IPS DF 6.9 (cell line): ENCODE measurements at places on chromosomes 6 and 20.
A peak's percentile ranks its signal among the peaks of the same experiment; 100 is the strongest.

DNA sequence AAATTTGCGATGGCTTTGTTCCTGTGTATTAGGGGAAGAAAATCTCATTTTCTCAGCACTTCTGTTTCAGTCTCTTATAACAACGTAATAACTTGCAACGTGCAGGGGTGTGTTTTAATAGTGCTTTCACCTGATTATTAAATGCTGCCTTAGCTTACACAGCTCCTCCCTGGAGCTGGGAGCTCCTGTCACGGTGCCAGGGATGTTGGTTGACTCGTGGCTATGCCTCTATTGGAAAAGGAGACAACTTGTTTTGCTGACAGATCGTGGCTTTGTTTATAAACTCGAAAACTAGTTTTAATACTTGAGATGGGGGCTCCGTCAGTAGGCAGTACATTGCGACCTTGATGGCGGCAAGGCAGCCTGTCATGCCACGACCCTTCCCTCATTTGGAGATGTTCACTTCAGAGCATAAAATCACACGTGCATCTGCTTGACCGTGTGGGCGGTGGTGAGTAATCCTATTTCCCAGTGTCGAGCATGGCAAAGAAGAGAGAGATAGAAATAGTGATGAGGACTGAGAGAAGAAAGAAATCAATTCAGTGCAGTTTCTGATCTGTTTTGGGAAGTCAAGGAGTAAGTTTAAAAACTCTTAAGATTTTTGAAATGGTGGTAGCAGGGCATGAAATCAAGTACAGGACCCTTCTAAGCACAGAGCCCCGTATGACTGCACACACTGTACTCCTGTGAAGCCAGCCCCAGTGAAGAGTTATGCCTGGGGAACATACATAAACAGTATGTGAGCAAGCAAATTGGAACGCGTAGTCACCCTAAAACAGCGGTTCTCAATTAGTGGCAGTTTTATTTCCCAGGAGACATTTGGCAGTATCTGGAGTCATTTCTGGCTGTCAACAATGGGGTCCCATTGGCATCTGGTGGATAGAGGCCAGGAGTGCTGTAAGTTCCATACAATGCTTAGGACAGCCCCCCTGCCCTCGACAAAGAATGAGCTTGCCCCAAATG, 147.2 kb downstream of the DOK5 start:
- no peak overlapping the region for H3K4me3 ChIP-seq
- DNase-seq = no peak
- no peak overlapping the region for H3K27ac ChIP-seq
- no peaks in the 10 kb centered on the region for H3K36me3 ChIP-seq
- H3K4me1 ChIP-seq = peaks cover 1% of the 10 kb centered on the region; the same call in 1 of the 2 replicates
- no peaks in the 10 kb centered on the region for H3K27me3 ChIP-seq

- H3K27me3 ChIP-seq = no peaks in the 10 kb centered on the region
- no peaks in the 10 kb centered on the region for H3K4me1 ChIP-seq
- no peak for DNase-seq
- H3K27ac ChIP-seq = no peak overlapping the region
Observed at GRCh38 chr20:10076126-10077080, 41.6 kb downstream of the ANKEF1 start.

- DNase-seq = no peak
- no peaks in the 10 kb centered on the region for H3K36me3 ChIP-seq
- H3K4me1 ChIP-seq = no peaks in the 10 kb centered on the region
- no peaks in the 10 kb centered on the region for H3K27me3 ChIP-seq
- H3K4me3 ChIP-seq = no peak overlapping the region
Observed at GRCh38 chr6:87753131-87753685, 51.2 kb upstream of the AKIRIN2 start.

- DNase-seq = no peak
- peaks cover 4% of the 10 kb centered on the region; the same call in 1 of the 2 replicates for H3K36me3 ChIP-seq
- H3K4me1 ChIP-seq = peaks cover 4% of the 10 kb centered on the region; the same call in 1 of the 2 replicates
- H3K4me3 ChIP-seq = no peak overlapping the region
Observed at GRCh38 chr20:45835825-45836224, 2.2 kb downstream of the SNX21 start.

GRCh38 chr6:63391203-63391970, 71.6 kb upstream of the LGSN start:
- no peak overlapping the region for H3K27ac ChIP-seq
- H3K4me3 ChIP-seq = no peak overlapping the region
- no peaks in the 10 kb centered on the region for H3K27me3 ChIP-seq
- H3K4me1 ChIP-seq = no peaks in the 10 kb centered on the region
- no peak for DNase-seq

DNA sequence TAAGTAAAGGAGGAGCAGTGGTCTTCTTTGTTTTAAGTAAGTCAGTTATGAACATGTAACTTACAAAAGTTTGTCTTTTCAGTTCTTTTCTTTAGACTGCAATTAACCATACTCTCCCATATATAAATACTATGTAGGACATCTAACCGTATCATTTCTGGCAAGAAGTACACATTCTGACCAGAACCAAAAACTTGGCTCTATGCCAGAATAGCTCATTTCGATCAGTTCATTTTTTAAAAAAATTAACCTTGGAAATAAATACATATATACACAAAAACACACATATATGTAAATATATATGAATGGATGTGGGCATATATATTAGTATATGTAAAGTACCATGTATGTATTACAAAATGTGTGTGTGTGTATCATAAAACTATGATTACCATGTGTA, 145.0 kb downstream of the PHACTR1 start:
- DNase-seq = no peak
- no peaks in the 10 kb centered on the region for H3K27me3 ChIP-seq
- H3K4me1 ChIP-seq = no peaks in the 10 kb centered on the region
- H3K27ac ChIP-seq = no peak overlapping the region
- H3K4me3 ChIP-seq = no peak overlapping the region

DNA sequence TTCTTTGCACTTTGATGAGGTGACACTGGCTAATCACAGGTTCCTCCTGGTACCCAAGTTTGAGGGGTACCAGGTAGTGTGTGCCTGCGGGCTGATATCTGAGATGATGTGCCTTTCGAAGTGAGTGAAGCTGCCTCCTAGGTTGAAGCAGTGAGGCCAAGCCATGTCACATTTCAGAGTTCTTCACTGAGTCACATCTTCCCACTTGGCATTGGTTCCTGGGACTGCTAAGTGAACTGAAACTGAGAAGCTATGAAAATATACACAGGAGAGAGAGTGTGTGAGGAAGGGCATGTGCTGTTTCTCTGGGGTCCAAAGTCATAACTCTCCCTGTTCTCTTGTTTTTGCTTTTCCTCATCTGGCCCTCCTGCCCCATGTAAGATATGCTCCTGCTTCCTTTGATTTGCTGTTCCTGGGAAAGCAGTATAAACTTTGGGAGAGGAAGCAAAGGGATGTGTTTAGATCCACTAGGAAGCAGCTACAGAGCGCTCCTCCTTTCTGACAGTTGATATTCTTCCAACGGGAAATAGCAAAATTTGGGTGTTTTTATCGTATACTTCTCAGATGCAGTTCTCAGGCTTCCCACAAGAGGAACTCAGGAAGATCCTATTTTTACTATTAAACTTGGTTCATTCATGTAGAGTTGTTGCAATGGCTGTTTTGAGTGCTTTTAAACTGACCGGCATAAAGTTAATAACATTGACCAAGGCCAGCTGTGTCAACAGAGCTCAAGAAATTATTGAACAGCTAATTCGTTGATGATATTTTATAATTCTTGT, 153.7 kb downstream of the MOXD1 start:
- no peaks in the 10 kb centered on the region for H3K36me3 ChIP-seq
- no peaks in the 10 kb centered on the region for H3K4me1 ChIP-seq
- H3K27me3 ChIP-seq = no peaks in the 10 kb centered on the region
- no peak overlapping the region for H3K27ac ChIP-seq
- no peak overlapping the region for H3K4me3 ChIP-seq
- DNase-seq = no peak

DNA sequence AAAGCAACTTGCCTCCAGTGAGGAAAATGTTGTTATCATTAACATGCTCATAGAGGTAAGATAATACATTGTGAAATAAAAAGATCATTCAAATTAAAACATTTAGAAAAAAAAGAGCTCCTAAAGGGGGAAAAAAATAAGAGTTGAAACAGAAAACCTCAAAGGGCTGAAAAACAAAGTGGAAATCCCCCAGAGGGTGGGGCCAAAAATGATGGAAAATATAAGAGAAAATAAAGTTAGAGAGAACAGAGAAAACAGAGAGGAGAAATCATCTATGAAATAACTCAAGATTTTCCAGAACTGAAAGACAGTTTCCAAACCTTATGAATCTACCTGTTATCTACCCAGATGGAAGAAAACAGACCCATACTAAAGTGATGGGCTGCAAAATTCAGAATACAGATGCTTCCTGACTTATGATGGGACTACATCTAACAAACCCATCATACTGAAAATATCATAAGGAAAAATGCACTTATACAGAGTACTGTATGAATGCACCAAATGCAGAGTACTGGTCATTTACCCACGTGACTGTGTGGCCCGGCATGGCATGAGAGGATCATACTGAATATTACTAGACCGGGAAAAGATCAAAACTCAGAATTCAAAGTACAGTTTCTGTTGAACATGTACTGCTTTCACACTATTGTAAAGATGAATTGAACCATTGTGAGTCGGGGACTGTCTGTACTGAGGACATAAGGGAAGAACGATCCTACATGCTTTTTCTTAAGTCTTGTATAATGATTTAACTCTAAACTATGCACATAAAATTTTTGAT, 4.0 kb downstream of the ZBTB24 start:
- H3K4me3 ChIP-seq = no peak overlapping the region
- no peak for DNase-seq
- H3K27ac ChIP-seq = no peak overlapping the region
- peaks cover 6% of the 10 kb centered on the region for H3K36me3 ChIP-seq
- H3K27me3 ChIP-seq = no peaks in the 10 kb centered on the region

DNA sequence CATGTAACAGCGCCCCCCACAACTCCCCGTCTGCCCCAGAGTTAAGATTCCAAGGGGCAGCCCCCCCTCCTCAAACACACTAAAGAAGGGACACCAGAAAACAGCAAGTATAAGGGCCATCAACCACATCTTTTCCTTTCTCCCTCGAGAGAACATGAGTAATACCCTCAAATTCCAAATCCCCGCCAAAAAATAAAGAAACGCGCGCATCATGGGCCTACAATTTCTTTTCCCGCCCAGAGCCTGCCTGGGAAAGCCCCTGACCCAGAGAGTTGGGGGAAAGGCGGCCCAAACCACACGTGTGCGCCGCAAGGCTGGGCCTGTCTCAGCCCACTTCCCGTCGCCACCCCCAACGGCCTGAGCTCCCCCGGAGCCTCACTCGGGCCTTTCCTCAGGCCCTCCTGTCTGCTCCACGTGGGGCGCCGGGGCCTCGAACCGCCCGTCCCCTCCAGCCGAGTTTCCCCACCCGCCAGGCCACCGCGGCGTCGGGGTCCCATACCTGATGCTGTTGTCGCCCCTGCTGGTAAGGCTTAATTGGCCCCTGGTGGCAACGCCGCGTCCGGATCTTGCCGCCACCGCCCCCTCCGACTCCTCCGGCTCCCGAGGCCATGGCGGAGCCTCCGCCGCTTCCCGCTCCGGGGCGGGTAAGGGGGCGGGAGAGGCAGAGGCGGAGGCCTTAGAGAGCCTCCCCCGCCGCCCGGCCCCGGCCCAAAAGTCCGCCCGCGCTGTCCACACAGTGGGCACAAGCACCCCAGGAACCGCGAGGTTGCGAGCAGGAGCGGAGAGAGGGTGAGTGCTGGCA, 746 bp downstream of the NUP153 start:
- peak overlapping the region; percentile 78 for H3K4me3 ChIP-seq
- H3K36me3 ChIP-seq = no peaks in the 10 kb centered on the region
- no peaks in the 10 kb centered on the region; the same call in 1 of the 2 replicates for H3K4me1 ChIP-seq
- H3K27ac ChIP-seq = no peak overlapping the region

GRCh38 chr6:11702500-11703130, 76.0 kb downstream of the ADTRP start:
- no peaks in the 10 kb centered on the region for H3K27me3 ChIP-seq
- no peak overlapping the region for H3K27ac ChIP-seq
- no peaks in the 10 kb centered on the region for H3K4me1 ChIP-seq
- DNase-seq = no peak
- H3K36me3 ChIP-seq = no peaks in the 10 kb centered on the region
- no peak overlapping the region for H3K4me3 ChIP-seq

DNA sequence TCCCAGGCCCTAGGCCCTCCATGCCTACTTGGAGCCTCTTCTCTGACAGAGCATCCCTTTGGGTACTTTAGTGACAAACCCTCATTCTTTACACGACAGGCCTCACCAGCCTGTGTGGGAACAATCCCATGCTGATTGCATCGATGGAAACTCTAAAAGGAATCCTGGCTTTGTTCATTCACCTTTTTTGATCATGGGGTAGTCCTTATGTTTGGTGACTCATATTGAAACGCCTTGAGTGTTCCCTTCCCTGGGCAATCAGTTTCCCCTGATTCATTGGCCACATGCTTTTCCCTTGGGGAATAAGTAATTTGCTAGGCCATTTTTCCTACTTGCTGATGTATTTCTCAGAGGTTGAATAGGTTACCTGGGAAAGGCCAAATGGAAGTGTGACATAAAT, 14.7 kb upstream of the TNFAIP3 start:
- no peaks in the 10 kb centered on the region for H3K36me3 ChIP-seq
- no peak for DNase-seq
- no peak overlapping the region for H3K4me3 ChIP-seq
- no peaks in the 10 kb centered on the region for H3K27me3 ChIP-seq
- H3K27ac ChIP-seq = no peak overlapping the region

GRCh38 chr20:23241416-23241815, 109.2 kb upstream of the NXT1 start:
- no peak for DNase-seq
- H3K36me3 ChIP-seq = no peaks in the 10 kb centered on the region
- no peaks in the 10 kb centered on the region for H3K4me1 ChIP-seq
- no peak overlapping the region for H3K27ac ChIP-seq
- H3K27me3 ChIP-seq = no peaks in the 10 kb centered on the region

DNA sequence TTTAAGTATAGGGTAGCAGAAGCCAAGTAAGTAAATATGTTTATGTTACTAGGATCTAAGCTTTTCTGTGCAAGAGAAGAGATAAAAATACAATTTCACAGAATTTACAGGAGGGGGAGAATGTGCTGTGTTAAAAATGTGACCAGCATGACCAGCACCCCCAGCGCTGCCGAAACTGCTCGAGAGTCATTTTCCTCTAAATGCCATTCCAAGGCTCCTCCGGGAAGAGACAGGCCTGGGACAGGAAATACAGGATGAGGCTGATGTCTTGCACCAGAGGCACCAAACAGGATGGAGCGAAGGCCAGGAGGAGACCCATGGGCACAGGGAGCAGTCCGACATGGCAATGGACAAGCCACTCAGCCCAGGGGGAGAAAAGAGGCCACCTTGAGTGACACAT, 21.1 kb downstream of the TAF4 start:
- no peak for DNase-seq
- no peak overlapping the region for H3K4me3 ChIP-seq
- H3K27me3 ChIP-seq = no peaks in the 10 kb centered on the region
- no peak overlapping the region for H3K27ac ChIP-seq

- no peaks in the 10 kb centered on the region for H3K36me3 ChIP-seq
- no peak overlapping the region for H3K27ac ChIP-seq
- no peak overlapping the region for H3K4me3 ChIP-seq
- DNase-seq = no peak
Observed at GRCh38 chr6:162220876-162221275, 506.7 kb downstream of the PRKN start.

- no peak overlapping the region for H3K4me3 ChIP-seq
- H3K36me3 ChIP-seq = peaks cover 53% of the 10 kb centered on the region
- H3K4me1 ChIP-seq = no peaks in the 10 kb centered on the region
- H3K27me3 ChIP-seq = no peaks in the 10 kb centered on the region
- no peak overlapping the region for H3K27ac ChIP-seq
- no peak for DNase-seq
Observed at GRCh38 chr6:31966997-31967925, 4.7 kb downstream of the DXO start.

- no peak for DNase-seq
- no peaks in the 10 kb centered on the region for H3K27me3 ChIP-seq
- 0 out of 2 replicates have a peak, but pooled peaks cover 1% of the 10 kb centered on the region for H3K4me1 ChIP-seq
- no peaks in the 10 kb centered on the region for H3K36me3 ChIP-seq
- no peak overlapping the region for H3K4me3 ChIP-seq
- H3K27ac ChIP-seq = no peak overlapping the region
Observed at GRCh38 chr6:69386426-69386825, 410.4 kb downstream of the LMBRD1 start.
